ENCODE measurements at places on chromosomes 5 and 9. TPM values are rescaled to one million over a fixed set of nuclear protein-coding genes. Genes with fewer than 3 reads are reported as not detected.

The EFNA5 gene
- polyA plus RNA-seq, result 0.81 TPM

GRCh38 chr9:131835151-131835910 lies 95.5 kb upstream of the RAPGEF1 start:
- DNase-seq, result no peak

- no peak for DNase-seq
These were observed 236.6 kb upstream of the ACTBL2 start for GRCh38 chr5:57719216-57719615.

The TMC1 gene
- not detected for polyA plus RNA-seq

DNA sequence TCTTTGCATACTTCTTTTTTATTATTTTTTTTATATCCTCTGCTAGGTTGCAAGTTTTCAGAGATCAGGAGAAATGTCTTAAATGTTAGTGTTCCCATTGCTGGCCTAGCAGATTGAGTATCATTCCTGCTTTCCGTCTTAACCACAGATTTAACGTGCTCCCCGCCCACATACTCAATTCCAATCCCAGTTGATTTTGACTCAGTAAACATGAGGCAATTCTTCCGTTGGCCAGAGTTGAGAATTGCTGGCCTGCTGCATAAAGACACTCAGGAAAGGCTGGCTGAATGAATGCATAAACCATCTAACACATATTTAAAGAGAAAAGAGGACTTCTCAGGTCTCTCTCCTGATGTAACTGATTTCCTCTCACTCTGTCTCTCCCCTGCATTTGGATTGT lies 46.8 kb upstream of the PLPP6 start:
- DNase-seq, result no peak

GRCh38 chr5:91049800-91050199 lies 333.3 kb downstream of the ARRDC3 start:
- DNase-seq, result peak; percentile 39

The ZBTB26 gene
- polyA plus RNA-seq, result 3.9 TPM
